Left ventricle myocardium inferior (tissue), 1 donor: ENCODE measurements at places on chromosomes 11 and 22. TPM values are rescaled to one million over a fixed set of nuclear protein-coding genes. Genes with fewer than 3 reads are reported as not detected.

DNA sequence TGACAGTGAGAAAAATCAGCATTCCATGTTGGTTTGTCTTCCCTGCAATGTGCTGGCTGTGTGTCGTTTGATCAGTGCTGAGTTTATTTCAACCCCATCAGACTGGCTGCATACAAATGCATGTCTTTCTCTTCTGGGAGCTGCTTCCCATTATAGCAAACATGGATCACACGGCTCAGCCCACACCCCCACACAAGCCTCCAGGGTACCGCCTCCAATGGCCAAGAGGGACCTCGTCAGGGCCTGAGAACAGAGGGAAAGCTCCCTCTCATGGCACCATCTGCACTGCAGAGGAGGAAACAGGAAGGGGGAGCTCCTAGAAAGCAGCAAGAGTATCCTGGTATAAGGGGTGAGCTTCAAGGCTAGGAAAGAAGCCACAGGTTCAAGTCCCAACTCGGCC lies 214.2 kb downstream of the LARGE1 start:
- H3K27ac ChIP-seq: no peak overlapping the region
- no peak for DNase-seq
- peaks cover 56% of the 10 kb centered on the region for H3K4me1 ChIP-seq

DNA sequence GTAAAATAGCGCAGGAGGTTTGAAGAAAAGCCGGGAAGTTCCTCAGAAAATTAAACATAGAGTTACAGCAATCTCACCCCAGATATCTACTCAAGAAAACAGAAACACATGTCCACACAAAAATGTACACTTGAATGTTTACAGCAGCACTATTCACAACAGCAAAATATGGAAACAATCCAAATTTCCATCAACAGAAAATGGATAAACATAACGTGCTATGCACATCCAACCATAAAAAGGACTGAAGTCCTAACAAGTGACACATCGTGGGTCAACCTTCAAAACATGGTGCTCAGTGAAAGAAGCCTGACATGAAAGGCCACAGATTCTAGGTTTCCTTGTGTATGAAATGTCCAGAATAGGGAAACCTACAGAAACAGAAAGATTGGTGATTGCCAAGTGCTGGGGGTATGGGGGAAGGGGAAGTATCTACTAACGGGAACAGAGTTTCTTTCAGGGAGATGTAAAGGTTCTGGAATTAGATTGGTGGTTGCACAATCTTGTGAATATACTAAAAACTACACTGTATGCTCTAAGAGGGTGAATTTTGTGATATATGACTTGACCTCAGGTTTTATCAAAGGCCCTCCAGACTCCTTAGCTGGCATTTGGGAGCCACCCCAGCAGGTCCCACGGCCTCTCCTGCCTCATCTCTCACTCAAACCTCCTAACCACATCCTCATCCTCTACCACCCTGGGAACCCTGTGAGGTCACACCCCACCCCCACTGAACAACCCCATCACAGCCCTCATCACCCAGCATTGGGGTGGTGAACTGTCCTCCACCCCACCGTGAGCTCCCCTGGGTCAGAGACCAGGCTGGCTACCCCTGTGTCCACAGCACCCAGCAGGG lies 69.2 kb upstream of the PRR5 start:
- no peaks in the 10 kb centered on the region for H3K36me3 ChIP-seq
- no peaks in the 10 kb centered on the region for H3K4me1 ChIP-seq
- no peak overlapping the region for H3K4me3 ChIP-seq
- no peak overlapping the region for H3K27ac ChIP-seq
- no peak for DNase-seq
- peaks cover 10% of the 10 kb centered on the region for H3K27me3 ChIP-seq

DNA sequence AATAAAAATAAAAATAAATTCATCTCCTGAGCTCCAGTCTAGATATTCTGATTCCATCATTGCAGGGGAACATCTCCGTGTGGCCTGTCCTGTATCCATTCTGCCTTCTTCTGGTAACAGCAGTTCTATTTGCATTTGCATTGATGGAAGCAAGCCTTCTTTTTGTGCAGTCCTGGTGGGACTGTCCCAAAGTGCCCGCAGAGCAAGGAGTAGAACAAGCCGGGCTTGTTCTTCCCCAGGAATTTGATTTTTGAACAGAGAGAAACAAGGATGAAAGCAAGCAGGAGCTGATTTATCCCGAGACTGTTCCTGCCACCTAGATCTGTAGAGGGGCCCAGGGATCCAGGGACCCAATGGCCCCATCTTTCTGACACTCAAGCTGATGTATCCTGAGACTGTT lies 65.4 kb downstream of the SYN3 start:
- no peak for DNase-seq
- H3K27ac ChIP-seq: no peak overlapping the region
- H3K4me3 ChIP-seq: no peak overlapping the region
- H3K36me3 ChIP-seq: no peaks in the 10 kb centered on the region
- peaks cover 26% of the 10 kb centered on the region for H3K4me1 ChIP-seq

DNA sequence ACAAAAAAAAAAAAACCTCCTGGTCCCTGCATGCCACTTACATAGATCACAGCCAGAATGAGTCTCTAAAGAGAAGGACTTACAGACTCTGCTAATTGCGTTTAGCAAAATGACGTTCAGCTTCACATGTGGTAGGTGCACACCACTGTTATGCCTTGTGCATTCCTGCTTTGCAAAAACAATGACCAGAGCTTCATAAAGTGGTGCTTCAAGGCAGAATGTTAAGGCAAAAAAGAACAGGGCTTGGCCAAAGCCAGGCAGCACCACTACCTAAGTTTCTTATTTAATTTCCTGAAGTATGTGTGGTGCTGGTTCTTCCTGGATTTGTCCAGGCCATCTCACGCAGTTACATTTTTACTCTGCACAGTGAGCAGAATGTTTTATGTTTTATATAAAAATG lies 85.2 kb downstream of the GALNT18 start:
- no peak overlapping the region for H3K4me3 ChIP-seq
- no peak for DNase-seq
- peak overlapping the region; percentile 88 for H3K27ac ChIP-seq
- no peaks in the 10 kb centered on the region for H3K36me3 ChIP-seq
- H3K27me3 ChIP-seq: no peaks in the 10 kb centered on the region
- peaks cover 99% of the 10 kb centered on the region for H3K4me1 ChIP-seq

- no peak overlapping the region for H3K4me3 ChIP-seq
- H3K36me3 ChIP-seq: no peaks in the 10 kb centered on the region
- no peak for DNase-seq
- no peak overlapping the region for H3K27ac ChIP-seq
- H3K4me1 ChIP-seq: peaks cover 11% of the 10 kb centered on the region
Measured at GRCh38 chr11:76644591-76644990, 26.0 kb downstream of the LRRC32 start.

- no peaks in the 10 kb centered on the region for H3K36me3 ChIP-seq
- no peak overlapping the region for H3K4me3 ChIP-seq
- no peak for DNase-seq
- peaks cover 41% of the 10 kb centered on the region for H3K27me3 ChIP-seq
Measured at GRCh38 chr11:45322111-45322705, 36.1 kb upstream of the SYT13 start.

DNA sequence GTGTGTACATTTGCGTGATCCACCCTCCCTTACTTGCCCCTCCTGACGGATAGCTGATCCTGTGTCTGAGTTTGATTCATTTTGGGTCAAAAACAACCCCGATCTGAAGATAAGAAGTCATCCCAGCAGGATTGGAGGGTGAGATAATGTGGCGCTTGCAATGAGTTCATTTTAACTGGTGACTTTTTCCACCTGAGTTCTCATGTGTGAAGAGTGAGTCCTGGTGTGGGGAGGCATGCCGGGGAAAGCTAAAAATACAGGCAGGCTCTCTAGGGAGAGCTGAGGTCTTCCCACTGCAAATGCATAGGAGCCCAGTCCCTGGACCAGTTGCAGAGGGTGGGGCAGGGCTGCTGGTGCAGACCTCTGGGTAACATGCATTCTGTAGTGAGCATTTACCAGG lies 35.7 kb upstream of the ELF5 start:
- DNase-seq: no peak
- H3K4me1 ChIP-seq: no peaks in the 10 kb centered on the region
- H3K36me3 ChIP-seq: no peaks in the 10 kb centered on the region
- no peak overlapping the region for H3K4me3 ChIP-seq
- H3K27ac ChIP-seq: no peak overlapping the region

Gene THY1
- 0.91 TPM for total RNA-seq

GRCh38 chr22:42277988-42278776 lies 7.7 kb upstream of the TCF20 start:
- DNase-seq: no peak
- no peaks in the 10 kb centered on the region for H3K36me3 ChIP-seq
- no peak overlapping the region for H3K4me3 ChIP-seq

Gene ISX
- total RNA-seq: not detected

Gene GAS2L1
- 22.4 TPM for total RNA-seq

DNA sequence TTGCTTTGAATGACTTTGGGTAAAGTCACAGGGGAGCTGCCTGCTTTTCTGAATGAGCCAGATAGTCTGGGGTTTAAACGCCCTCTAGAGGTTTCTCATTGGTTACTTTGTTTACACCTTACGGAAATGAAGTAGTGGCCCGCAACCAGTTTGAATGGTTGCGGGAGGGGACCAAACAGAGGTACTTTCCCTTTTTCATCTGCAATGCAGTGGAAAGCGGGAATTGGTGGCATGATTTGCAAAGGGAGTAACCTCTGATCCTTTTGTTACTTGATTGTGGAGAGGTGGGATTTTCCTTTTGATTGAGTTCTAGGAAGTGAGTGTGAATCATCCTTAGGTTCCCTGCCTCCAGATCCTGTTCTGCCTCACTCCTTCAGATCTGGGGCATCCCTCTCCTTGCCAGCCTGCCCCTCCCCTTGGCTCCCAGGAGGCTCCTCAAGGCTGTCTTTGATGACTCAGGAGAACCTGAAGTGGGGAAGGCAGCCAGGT lies 15.9 kb upstream of the GLYATL1 start:
- H3K27me3 ChIP-seq: peaks cover 28% of the 10 kb centered on the region
- no peak for DNase-seq
- H3K4me3 ChIP-seq: no peak overlapping the region
- no peaks in the 10 kb centered on the region for H3K36me3 ChIP-seq
- H3K27ac ChIP-seq: no peak overlapping the region
